Skin of body (tissue), 3 donors: ENCODE measurements at places on chromosomes 1 and 21. TPM values are rescaled to one million over a fixed set of nuclear protein-coding genes. Genes with fewer than 3 reads are reported as not detected.

The CACHD1 gene
- total RNA-seq, result 25.4 TPM

The GBP5 gene
- total RNA-seq, result 1.4 TPM

- DNase-seq, result no peak
These were observed 157.7 kb downstream of the HHIPL2 start for GRCh38 chr1:222390181-222390580.

DNA sequence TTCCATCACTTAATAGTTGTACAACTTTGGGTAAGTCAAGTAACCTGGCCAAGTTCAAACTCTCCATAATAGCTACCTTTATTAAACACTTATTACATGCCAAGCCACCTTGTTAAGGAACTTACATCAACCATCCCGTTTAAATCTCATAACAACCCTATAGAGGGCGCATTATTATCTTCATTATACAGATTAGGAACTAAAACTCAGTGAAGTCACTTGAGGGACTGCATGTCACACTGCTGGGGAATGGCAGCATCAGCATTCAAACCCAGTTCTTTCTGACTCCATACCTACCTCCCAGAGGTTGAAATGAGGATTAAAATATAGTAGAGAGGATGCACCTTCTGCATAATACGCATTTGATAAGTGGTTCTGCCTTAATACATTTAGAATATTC, 47.1 kb upstream of the PLA2G2C start:
- DNase-seq, result peak; percentile 13

The ATP6V1G3 gene
- not detected for total RNA-seq

DNA sequence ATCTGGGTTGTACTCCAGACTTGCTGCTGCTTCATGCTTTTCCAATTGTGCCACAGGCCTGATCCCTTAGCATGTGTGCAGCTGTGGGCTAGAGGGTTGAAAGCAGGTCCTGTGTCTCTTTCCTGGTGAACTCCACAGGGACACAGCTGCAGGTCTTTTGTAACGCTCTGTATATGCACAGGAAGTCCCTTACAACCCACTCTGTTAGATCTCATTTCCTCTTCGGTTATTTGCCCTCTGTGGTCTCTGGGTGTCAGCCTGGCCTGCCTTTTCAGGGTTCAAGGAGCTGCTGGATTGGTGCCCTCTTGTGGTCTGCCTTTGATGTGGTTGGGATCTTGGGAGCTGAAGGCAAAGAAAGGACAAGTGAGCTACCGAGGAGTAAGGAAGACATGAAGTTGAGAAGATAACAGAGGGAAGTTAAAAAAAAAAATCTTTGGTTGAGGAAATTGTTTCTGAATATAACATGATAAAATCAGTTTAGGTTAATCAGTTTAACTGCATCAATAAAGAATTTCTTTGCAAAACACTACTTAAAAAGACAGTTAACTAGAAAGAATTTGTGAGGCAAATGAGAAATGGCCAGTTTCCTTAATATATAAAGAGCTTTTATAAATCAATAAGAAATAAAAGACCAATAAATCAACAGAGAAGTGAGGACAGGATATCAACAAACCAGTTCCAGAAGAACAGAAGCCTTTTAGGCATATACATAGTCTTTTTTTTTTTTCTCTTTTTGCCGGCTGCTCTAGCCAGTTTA, 44.1 kb downstream of the UCK2 start:
- DNase-seq, result no peak

- no peak for DNase-seq
These were observed 7.3 kb upstream of the CTRC start for GRCh38 chr1:15430787-15431570.
